Skeletal muscle cell (primary cell): ENCODE measurements at places on chromosomes 2 and 18.

GRCh38 chr2:119225926-119226325, 2.3 kb downstream of the STEAP3 start:
- DNase-seq, result no peak

- no peak for DNase-seq
Measured at GRCh38 chr2:241140445-241140840, 8.8 kb downstream of the PASK start.

DNA sequence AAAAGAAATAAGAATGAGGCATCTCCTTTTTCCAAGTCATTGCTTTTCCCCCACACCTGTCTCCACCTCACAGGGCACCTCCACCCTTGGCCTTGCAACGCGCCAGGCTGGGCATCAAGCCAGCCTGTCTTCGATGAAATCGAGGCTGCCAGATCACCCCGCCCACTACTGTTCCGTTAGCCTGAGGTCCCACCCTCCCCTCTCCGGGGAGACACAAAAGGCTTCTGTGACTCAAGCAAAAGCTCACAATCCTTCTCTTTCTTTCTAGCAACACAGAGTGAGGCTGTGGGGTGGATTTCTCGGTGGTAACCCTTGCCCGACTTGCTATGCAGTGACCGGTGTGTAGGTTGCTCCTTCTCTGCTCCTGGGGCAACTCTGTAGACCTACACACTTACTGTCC, 9.9 kb downstream of the TNP1 start:
- no peak for DNase-seq

DNA sequence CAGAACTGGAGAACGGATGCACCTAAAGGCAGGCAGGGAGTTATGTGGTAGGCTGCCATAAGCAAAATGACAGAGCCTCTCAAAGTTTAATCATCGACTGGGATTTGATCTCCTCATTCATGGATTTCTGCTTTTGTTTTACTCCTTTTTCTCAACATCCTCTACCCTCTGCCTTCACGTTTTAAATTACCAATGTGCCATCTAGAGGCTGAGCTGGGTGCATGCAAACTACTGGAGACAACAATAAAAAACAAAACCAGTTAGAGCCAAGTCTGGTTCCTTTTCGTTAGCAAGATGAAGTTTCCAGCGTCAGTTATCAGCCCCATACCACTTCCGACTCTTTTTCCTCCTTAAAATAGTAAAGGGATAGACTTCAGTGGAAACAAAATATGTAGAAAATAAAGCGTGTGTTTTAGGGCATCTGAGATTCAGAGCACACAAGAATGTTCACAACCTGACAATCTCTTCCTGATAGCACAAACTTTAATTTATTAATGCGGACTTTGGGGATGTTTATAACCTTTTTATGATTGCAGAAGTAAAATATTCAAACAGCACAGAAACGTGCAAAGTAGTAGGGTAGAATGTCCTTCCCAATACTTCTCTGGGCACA, 117.0 kb downstream of the LAMA1 start:
- no peak for DNase-seq

- DNase-seq, result no peak
Measured at GRCh38 chr2:44546459-44547127, 184.8 kb downstream of the CAMKMT start.

- DNase-seq, result no peak
Measured at GRCh38 chr2:149004836-149005235, 33.7 kb upstream of the LYPD6B start.

- no peak for DNase-seq
Measured at GRCh38 chr2:196963043-196963442, 36.5 kb upstream of the PGAP1 start.

- peak; percentile 53 for DNase-seq
Measured at GRCh38 chr2:38076152-38076709, 280 bp upstream of the CYP1B1 start.

- DNase-seq, result no peak
Measured at GRCh38 chr2:71630454-71631328, 177.3 kb downstream of the DYSF start.

DNA sequence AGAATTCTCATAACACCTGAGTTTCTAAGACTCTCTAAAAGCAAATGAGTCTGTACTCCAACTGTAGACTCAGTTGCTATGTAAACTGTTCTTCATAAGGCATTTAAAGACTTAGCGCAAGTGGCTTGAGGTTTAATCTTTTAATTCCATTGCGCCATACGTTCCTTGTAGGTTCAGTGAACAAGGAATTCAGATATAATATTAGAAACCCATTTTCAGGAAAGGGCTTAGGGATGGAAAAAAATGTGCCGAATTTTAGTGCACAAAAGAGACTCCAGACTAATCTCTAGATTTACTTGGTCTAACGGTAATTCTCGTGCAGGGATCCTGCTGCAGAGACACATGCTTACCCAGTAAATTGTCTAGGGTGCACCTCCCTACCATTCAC, 268.9 kb upstream of the TANK start:
- no peak for DNase-seq

DNA sequence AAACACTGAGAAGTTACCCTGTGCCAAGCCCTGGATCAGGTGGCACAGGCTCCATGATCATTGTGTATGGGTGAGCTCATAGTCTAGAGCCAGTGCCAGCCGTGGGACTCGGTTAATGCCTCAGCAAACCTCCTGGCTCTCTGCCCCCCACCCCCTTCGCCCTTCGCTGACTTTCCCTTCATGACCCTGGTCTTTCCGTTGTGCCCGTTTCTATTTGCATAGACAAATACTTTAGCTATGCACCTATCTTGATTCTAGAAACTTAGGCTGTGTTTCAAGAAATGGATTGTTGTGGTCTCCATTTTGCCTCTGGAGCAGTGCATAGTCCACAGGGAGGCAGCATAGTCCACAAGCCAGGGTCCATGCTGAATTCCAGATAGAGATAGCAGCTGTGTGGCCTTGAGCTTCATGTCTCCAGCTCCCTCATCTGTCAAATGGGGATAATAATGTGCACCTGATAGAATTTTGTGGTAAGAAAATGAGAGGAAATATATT, 44.8 kb upstream of the KDM3A start:
- no peak for DNase-seq

GRCh38 chr2:220736778-220737177, 835.3 kb downstream of the EPHA4 start:
- DNase-seq, result no peak

GRCh38 chr2:224847381-224847780, 131.2 kb upstream of the CCDC195 start:
- DNase-seq, result no peak

- no peak for DNase-seq
Measured at GRCh38 chr2:68512966-68513365, 45.6 kb downstream of the APLF start.

- DNase-seq, result no peak
Measured at GRCh38 chr2:188449561-188449960, 157.9 kb downstream of the GULP1 start.

DNA sequence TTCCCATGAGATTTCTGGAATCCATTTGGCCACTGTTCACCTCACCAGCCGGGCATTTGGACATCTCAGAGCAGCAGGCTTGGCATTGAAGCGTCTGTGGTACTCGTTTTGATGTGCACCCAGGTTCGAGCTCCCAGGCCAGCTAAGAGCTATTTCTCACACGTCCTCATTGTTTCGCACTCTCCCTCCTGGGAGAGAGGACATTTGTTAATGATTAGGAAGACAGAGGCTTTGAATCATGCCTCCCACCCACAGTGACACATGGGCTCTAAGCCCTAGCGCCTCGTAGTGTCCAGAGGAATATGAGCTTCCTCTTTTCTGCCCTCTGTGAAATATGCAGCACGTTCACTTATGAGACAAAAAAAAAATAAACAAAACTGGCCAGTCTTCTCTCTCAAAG, 361.8 kb downstream of the RND3 start:
- peak; percentile 66 for DNase-seq

DNA sequence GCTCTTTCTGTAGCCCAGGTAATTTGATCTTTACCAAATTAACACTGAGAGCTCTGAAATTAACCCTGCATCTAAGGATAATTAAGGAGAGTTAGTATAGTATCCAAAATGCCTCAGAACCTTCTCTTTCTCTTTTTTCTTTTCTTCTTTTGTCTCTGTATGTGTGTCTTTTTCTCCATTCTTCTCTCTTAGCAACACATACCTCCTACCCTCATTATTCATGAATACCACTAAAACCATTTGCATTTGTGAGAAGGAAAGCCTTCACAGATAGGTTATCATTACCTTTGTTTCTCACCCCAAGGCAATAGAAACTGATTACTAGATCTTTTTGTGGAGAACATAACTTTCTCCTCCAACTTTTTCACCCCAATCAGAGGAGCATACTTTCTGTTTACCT, 376.5 kb upstream of the NXPH2 start:
- DNase-seq, result no peak

DNA sequence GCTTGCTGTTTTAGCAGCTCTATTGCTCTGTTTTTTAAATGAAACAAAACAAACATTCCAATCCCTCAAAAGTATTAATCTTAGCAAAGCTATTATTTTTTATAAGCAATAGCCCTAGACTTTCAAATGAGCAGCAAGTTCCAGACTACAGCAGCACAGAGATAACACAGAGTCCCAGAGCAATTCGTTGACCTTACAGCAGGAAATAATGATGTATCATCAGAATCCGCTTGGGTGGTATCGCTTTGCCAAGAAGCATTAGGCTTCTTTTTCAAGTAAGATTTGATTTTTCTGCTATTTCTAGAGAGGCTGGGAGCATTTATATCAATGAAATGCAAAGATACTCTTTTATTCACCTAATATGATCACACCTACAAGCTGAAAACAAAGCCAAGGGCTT, 209.7 kb downstream of the DLGAP1 start:
- no peak for DNase-seq

DNA sequence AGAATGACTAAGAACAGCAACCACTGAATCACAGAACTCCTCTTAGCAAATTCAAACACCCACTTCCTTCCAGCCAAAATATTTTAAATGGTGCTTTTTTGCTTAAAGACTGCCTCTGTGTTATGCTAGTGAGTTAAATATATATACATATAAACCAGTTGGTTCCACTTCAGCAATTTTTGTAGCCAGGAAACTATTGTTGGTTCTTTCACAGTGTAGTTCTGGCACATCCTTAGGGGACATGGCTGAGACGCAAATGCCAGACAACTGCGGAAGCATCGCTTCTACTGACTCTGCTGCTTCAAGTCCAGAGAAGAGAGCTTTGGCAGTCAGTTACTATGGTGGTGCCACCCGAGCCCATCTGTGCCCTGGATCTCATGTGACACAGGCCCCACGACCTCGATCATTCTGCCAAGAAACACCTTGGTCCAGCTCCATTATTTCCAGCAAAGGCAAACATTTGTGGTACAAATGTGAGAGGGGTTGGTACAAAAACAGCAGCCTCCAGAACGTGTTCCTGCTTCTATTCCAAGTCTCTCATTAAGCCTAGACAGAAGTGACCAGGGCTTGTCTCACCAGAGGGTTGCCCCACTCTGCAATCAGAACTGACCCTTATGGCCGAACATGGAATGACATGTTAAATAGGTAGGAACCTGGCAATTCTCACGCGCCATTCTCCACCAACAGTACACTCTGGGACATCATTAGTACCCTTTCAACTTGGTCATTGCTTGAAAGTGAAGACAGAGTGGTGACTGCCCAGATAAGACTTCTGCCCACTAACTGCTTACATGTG, 117.8 kb upstream of the NRP2 start:
- DNase-seq, result no peak

DNA sequence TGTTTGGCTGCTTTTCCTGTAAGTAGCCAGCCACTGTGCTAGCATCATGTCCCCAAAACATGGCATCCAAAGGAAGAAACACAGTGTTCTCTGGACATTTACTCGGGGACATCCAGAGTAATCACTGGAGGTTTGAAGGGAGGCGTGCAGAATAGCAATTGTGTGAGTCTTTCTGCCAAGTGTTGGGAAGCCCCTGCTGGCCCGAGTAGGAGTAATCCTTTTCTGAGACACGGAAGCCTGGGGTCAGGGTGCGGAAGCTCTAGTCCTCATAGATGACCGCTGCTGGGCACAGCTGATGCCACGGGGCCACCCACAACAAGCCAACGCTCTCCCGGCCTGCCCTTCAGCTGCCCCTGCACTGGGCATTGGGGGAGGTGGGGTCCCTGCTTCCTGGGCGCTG, 24.8 kb upstream of the HDAC4 start:
- DNase-seq, result no peak

DNA sequence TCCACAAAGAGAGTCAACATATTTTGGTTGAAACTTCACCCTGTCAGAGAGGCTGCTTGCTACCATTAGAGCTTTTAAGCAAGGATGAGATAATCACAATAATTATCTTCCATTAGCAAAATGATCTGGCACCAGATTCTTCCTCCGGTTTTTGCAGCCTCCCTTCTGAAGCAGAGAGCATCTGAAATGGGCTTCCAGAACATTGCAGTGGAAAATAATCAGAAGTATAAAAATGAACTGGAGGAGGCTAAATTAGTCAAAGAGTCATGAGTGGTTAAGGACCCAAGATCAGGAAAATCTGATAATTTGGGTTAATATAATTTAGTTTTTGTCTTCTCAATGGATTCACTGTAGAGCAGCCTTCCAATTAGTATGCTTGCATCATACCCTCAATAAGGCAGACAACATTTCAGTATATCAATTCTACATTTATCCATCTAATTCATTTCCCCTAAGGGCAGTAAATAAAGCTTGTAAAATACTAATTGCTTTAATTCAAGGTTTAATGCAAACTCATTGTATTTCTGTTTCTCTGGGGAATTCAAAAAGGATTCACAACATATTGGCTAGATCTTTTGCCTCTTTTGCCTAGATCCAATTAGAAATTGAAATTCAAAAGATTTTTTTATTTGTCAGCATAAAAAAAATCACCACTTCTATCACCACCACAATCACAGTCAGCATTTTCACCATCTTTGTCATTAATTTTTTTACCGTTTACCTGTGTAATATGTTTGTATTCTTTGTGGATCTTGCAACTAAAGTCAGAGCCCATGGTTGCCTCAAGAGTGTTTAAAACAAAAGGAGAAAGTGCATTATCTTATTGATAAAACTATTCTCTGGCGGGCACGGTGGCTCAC, 537.2 kb upstream of the DCC start:
- no peak for DNase-seq

DNA sequence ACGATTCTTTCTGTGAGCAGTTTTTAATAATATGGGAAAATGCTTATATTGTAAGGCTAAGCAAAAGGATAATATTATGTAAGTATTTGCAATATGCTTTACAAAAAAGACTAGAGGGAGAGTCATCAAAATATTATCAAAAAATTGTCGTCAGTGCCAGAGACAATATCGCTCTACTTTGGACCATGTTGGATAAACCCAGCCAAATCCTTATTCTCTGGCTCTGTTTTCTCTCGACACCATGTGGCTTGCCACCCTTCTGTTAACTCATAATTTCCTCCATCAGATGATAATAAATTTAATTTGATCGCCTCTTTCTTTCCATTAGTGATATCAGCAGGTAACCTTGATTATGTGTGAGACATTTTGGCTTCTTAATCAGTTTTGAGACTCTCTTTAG, 129.9 kb downstream of the CDC42EP3 start:
- no peak for DNase-seq

- DNase-seq, result no peak
Measured at GRCh38 chr2:134717286-134718022, 1.3 kb downstream of the TMEM163 start.
